Esophagus mucosa (tissue), 1 donor: ENCODE measurements at places on chromosomes 4 and X. TPM values are rescaled to one million over a fixed set of nuclear protein-coding genes. Genes with fewer than 3 reads are reported as not detected.

Gene TMSB15B
- 1.1 TPM for total RNA-seq

Gene PDE5A
- 1.7 TPM for total RNA-seq

Gene IBSP
- total RNA-seq, result not detected

Gene CTAG1B
- not detected for total RNA-seq

Gene UGT2B15
- not detected for total RNA-seq

Gene CTAG2
- not detected for total RNA-seq
